ENCODE measurements at places on chromosomes 13 and 19.

DNA sequence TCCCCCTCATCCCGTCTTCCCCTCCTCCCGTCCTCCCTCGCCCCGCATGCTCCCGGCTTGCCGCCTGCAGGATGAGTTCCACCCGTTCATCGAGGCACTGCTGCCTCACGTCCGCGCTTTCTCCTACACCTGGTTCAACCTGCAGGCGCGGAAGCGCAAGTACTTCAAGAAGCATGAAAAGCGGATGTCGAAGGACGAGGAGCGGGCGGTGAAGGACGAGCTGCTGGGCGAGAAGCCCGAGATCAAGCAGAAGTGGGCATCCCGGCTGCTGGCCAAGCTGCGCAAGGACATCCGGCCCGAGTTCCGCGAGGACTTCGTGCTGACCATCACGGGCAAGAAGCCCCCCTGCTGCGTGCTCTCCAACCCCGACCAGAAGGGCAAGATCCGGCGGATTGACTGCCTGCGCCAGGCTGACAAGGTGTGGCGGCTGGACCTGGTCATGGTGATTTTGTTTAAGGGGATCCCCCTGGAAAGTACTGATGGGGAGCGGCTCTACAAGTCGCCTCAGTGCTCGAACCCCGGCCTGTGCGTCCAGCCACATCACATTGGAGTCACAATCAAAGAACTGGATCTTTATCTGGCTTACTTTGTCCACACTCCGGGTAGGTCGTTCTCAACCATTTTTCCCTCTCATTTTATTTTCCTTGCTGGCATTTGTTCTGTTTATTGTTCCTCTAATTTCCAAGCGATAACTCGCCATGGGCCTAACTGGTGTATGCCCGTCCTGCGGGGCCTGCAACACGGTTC is 29.8 kb downstream of the NFIX start:
- no peak for DNase-seq

GRCh38 chr13:100022798-100023197 is 41.2 kb downstream of the ZIC2 start:
- no peak for DNase-seq

GRCh38 chr19:18899624-18900560 is 3.9 kb upstream of the CERS1 start:
- DNase-seq, result no peak

DNA sequence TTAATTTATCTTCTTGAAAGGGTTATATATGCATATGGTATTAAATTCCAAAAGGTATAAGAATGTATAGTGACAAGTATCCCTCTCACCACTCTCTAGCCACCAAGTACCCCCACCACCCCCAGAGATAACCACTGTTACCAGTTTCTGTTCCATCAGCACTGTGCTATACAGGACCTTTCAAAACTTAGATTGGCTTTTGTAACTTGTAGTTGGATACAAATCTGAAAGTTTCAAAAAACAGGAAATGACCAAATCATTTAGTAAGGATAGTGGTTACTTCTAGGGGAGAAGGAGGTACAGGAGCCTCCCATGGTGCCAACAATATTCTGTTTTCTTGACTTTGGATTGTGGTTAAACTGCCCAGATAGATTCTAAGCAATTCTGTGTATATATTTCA is 56.7 kb downstream of the AKAP11 start:
- no peak for DNase-seq

- no peak for DNase-seq
Measured at GRCh38 chr13:46181377-46181839, 569 bp downstream of the LCP1 start.

GRCh38 chr13:47803131-47803530 is 197.9 kb downstream of the SUCLA2 start:
- no peak for DNase-seq

GRCh38 chr13:87398047-87398446 is 273.1 kb upstream of the SLITRK5 start:
- no peak for DNase-seq

- no peak for DNase-seq
Measured at GRCh38 chr19:46351241-46352041, 4.6 kb downstream of the PPP5C start.

GRCh38 chr19:18765224-18765623 is 25.9 kb downstream of the COMP start:
- no peak for DNase-seq

- no peak for DNase-seq
Measured at GRCh38 chr13:38921081-38921480, 69.5 kb downstream of the STOML3 start.

- DNase-seq, result no peak
Measured at GRCh38 chr13:26693749-26694463, 66.7 kb downstream of the GPR12 start.

DNA sequence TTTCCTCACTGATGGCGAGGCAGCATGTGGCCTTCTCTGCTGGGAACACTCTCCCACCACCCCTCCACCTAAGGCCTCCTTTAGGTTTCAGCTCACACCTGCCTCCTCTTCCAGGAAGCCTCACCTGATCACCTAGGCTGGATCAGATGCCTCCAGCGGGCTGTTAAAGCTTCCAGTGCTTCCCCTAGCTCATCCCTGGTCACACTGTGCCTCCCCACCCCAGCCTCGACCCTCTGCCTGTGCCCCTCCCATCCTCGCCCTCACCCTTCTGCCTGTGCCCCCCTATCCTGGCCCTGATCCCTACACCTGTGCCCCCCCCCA is 33.8 kb downstream of the MAP4K1 start:
- DNase-seq, result no peak

GRCh38 chr19:11434703-11435056 is 241 bp downstream of the ODAD3 start:
- no peak for DNase-seq
